CD4-positive, alpha-beta T cell treated with Interferon gamma for 1 hour (primary cell): ENCODE measurements at places on chromosomes 4 and X.

DNA sequence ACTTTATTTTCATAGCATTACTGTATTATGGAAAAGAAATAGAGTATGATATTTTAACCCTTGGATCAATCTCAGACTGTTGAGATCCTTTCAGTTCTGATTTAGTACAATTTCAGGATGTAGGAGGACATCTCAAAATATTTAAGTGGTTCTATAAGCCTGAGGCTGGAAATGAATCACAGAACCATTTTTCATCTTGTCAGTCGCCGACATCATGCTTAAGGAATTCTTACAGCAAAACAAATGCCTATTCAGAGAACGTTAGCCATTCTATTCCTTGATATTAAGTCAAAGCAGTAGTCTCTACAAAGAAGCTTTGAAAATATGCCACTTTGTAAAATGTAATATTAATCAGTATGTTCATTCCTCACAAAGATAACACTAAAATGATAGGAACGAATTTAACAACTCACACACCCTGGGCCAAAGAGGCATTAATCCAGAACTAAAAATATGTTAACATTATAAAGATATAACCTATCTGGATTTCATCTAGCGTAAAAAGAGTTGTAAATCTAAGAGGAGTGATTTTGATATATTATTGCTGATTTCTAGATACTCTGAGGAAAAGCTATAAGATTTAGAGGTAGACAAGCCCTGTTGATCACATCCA, 152.0 kb downstream of the GASK1B start:
- DNase-seq = no peak

GRCh38 chr4:149095811-149096210, 653.6 kb upstream of the NR3C2 start:
- no peak for DNase-seq

GRCh38 chr4:24975510-24975909, 55.2 kb downstream of the LGI2 start:
- DNase-seq = no peak

GRCh38 chr4:156672492-156673305, 298.9 kb downstream of the PDGFC start:
- DNase-seq = no peak
